Cardiac muscle cell (in vitro differentiated cells and primary cell): ENCODE measurements at places on chromosomes 11 and 22. TPM values are rescaled to one million over a fixed set of nuclear protein-coding genes. Genes with fewer than 3 reads are reported as not detected.

MAPK8IP2 gene
- total RNA-seq = 1.7 and 2.4 TPM in 2 replicates

SCGB1C1 gene
- total RNA-seq = not detected in 2 replicates

DNA sequence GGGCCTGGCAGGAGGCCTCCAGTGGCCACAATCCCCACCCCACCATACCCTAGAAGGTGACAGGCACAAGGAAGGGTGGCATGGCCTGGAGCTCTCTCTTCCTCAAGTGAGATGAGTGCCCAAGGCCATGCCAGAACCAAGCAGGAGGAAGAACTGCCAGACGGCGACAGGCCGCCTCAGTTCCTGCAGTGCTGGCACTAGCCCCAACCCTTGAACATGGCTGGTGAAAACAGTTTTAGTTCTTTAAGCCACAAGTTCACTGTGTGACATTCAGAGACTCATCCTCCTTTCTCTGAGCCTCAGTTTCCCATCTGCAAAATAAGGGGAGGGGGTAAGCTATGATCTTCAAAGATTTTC is 9.8 kb downstream of the CHRDL2 start:
- H3K36me3 ChIP-seq = no peaks in the 10 kb centered on the region
- peaks cover 13% of the 10 kb centered on the region for H3K27me3 ChIP-seq
- DNase-seq = no peak
- H3K27ac ChIP-seq = no peak overlapping the region

- no peak overlapping the region for H3K4me3 ChIP-seq
- H3K36me3 ChIP-seq = no peaks in the 10 kb centered on the region
- H3K27ac ChIP-seq = no peak overlapping the region
- peaks cover 8% of the 10 kb centered on the region for H3K27me3 ChIP-seq
- no peak for DNase-seq
Observed at GRCh38 chr11:118046051-118046963, 30.6 kb upstream of the TMPRSS4 start.

GRCh38 chr11:17410606-17411379 is 22.3 kb upstream of the KCNJ11 start:
- H3K4me3 ChIP-seq = no peak overlapping the region
- no peaks in the 10 kb centered on the region for H3K36me3 ChIP-seq
- H3K4me1 ChIP-seq = peaks cover 3% of the 10 kb centered on the region
- no peak for DNase-seq

- no peak overlapping the region for H3K4me3 ChIP-seq
- DNase-seq = no peak
- H3K27me3 ChIP-seq = no peaks in the 10 kb centered on the region
- no peak overlapping the region for H3K27ac ChIP-seq
- no peaks in the 10 kb centered on the region for H3K4me1 ChIP-seq
Observed at GRCh38 chr11:77729063-77729462, 91.5 kb downstream of the RSF1 start.

- no peaks in the 10 kb centered on the region for H3K4me1 ChIP-seq
- H3K27me3 ChIP-seq = no peaks in the 10 kb centered on the region
- H3K4me3 ChIP-seq = no peak overlapping the region
- DNase-seq = peak; percentile 3
- no peaks in the 10 kb centered on the region for H3K36me3 ChIP-seq
Observed at GRCh38 chr11:37721485-37721884, 1123.4 kb upstream of the RAG2 start.

SSH3 gene
- total RNA-seq = 18.7 and 39.9 TPM in 2 replicates

DNA sequence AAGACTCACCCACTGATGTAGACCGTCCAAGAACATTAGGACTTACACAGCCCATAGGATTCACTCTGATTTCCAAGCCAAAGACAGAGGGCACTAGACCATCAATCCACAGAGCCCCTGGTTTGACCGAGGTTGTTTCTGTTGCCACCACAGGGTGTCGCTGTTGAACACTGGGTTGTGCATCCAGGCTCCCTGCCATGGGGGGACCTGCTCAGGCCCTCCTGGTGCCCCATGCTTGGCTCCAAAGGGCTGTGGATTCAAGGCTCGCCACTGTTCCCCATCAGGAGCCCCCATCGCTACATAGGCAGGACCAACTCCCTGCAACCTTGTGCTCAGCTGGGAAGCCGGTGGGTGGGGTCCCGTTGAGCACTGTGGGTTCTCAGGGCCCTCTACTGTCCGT is 128.0 kb upstream of the ANO1 start:
- H3K4me1 ChIP-seq = no peaks in the 10 kb centered on the region
- no peaks in the 10 kb centered on the region for H3K36me3 ChIP-seq
- no peak overlapping the region for H3K27ac ChIP-seq

KCTD21 gene
- total RNA-seq = 8.6 and 15.8 TPM in 2 replicates

DNA sequence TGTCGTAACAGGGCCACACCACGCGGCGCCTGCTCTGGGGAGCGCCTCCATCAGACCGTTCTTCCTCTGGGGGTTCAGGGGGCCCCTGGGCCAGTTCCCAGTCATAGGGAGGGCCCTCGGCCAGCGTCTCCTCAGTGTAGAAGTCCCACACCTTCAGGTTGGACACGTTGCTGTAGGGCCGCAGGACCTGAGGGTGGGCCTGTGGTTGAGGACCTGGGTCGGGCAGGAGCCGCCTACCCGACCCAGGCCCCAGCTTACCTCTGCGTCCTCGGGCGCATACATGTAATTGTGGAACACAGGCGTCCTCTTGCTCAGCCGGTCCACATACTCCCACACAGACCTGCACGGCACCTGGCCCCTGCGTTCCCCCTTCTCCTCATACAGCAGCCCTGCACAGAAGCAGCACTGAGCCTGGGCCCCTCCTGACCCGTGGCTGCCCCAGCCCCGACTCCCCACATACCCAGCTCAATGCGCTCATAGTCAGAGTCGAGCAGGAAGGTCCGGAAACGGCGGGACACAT is 20.2 kb downstream of the SBF1 start:
- no peaks in the 10 kb centered on the region for H3K27me3 ChIP-seq
- H3K27ac ChIP-seq = no peak overlapping the region
- no peak overlapping the region for H3K4me3 ChIP-seq
- no peaks in the 10 kb centered on the region for H3K4me1 ChIP-seq
- peaks cover 9% of the 10 kb centered on the region for H3K36me3 ChIP-seq

GRCh38 chr11:1932105-1932480 is 12.6 kb downstream of the TNNT3 start:
- DNase-seq = no peak
- H3K4me1 ChIP-seq = peaks cover 14% of the 10 kb centered on the region
- no peaks in the 10 kb centered on the region for H3K36me3 ChIP-seq
- H3K27ac ChIP-seq = no peak overlapping the region

DNA sequence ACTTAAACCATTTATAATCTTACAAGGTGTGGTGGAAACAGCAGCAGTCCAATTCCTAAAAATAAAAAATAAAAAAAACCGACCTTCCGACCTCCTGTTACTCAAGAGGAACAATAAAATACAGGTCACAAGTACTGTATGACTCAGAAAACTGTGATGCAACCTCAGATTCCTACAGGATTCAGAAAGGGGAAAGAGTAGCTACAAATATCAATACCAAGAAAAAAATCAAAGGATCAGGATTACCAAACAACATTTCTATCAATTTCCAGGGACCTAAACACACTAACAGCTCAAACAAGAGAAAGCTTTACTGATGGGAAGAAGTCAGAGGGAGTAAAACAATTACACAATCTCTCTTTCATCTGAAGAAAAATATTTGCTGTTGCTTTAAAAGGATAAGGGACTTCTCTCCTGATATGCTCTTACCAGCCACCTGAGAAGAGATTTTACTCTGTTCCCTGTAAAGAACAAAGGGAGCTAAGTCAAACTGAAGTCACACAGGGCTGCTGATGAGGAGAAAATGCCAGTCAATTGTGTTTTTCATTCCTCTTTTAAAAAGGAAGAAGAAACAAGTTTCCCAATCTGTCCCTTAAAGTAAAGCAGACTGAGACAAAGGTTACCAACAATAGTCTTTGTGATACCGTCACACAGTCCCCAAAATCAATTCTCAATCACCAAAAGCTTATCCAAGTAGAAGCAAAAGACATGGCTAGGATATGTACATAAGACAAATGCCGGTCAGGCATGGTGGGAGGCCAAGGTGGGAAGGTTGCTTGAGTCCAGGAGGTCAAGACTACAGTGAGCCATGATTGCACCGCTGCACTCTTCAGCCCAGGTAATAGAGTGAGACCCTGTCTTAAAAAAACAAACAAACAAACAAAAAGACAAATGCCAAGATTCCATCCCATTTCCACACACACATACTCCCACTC is 39.3 kb downstream of the AMBRA1 start:
- H3K4me1 ChIP-seq = peaks cover 18% of the 10 kb centered on the region
- no peaks in the 10 kb centered on the region for H3K27me3 ChIP-seq
- DNase-seq = peak; percentile 81
- peak overlapping the region; percentile 83 for H3K27ac ChIP-seq
- H3K4me3 ChIP-seq = no peak overlapping the region

- no peak for DNase-seq
- no peaks in the 10 kb centered on the region for H3K27me3 ChIP-seq
- H3K36me3 ChIP-seq = no peaks in the 10 kb centered on the region
- no peak overlapping the region for H3K27ac ChIP-seq
- no peak overlapping the region for H3K4me3 ChIP-seq
Observed at GRCh38 chr11:57571606-57572005, 4.1 kb upstream of the UBE2L6 start.
